ENCODE measurements at places on chromosomes 2 and 18. TPM values are rescaled to one million over a fixed set of nuclear protein-coding genes. Genes with fewer than 3 reads are reported as not detected.

The BOLL gene
- total RNA-seq = not detected

The CHST10 gene
- total RNA-seq = 12.4 TPM

- no peak for DNase-seq
These were observed 93.7 kb upstream of the MYCN start for GRCh38 chr2:15846626-15847025.

DNA sequence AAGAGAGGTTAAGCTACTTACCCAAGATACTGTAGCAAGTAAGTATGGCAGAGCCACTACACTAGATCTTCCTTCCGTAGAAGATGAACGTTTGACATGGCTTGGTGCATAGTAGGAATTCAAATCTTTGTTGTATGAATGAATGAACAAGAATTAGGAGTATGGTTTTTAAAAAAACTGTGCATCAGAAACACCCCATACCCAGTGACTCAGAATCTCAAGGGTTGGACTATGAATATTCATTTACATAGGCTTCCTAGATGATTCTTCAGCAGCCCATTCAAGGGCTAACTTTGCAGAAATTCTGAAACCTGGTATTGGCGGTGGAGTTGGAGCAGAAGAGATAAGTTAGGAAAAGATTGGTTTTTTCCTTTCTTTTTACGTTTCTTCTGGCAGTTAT lies 5.4 kb downstream of the ACTR3 start:
- no peak for DNase-seq

DNA sequence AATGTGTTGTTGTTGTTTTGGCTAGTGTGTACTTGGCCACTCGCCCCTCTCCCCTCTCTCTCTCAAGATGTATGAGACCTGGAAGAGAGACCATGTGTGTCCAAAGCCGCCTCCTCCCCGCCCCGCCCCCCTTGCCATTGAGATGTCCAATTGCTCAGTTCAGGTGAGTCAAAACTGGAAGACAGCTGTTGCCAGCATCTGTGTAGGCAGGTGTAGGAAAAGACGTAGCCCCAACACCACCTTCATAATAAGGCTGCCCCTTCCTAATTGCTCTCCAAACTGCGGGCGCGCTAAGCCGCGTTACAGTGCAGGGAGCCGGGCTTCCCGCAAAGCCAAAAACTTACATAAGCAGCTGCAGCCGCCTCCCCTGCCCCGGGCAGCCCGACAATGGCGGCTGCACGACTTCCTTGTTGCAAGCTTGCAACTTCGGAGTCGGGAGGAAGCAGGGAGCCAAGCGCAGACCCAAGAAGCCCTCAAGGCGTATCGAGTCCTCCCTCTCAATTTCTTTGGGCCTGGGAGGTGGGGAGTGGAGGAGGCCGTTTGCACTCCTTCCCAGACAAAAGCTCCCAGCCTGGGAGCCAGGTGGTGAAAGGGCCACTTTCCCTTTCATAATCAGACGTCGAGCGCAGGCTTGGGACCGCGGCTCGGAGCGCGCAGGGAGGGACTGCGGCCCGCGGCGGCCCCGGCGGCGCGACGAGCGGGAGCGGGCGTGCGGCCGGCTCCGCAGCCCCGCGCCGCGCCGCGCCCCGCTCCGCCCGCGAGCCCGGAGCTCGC lies 882 bp downstream of the ZBTB14 start:
- DNase-seq = peak; percentile 57

- no peak for DNase-seq
These were observed 786.6 kb upstream of the RAB6C start for GRCh38 chr2:129192841-129193253.

GRCh38 chr2:54063967-54064535 lies 51.4 kb upstream of the ACYP2 start:
- no peak for DNase-seq

DNA sequence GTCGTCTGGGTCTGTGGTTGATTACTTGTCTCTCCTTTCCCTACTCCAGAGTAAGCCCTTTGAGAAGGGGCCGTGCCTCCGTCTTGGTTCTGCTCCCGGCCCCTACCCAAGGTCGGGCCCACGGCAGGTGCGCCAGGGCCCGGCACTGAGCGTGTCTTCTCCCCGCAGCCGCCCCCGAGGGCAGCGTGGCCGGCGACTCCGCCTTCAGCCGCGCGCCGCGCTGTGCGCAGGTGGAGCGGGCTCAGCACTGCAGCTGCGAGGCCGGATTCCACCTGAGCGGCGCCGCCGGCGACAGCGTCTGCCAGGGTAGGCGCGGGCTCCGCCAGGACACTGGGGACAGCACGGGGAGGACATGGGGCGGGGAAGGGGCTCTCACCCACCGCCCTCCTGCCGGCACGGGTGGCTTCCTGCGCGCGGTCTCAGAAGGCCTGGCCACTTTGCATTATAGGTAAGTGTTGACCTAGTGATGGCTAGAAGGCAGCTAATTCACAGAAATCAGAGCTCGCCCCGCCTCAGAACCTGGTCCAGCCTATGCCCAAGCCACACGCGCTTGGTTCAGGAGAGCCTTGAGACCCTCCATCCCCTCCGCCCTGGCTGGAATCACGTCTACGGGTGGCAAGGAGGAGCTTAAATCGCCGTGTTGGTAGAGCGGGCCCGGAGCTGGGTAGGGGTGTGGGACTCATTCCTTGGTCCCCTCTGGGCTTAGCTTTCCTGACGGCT lies 43.5 kb downstream of the FBLN7 start:
- no peak for DNase-seq

The BMP10 gene
- not detected for total RNA-seq

- DNase-seq = peak; percentile 75
These were observed 977.3 kb upstream of the CDH2 start for GRCh38 chr18:29154196-29154757.

DNA sequence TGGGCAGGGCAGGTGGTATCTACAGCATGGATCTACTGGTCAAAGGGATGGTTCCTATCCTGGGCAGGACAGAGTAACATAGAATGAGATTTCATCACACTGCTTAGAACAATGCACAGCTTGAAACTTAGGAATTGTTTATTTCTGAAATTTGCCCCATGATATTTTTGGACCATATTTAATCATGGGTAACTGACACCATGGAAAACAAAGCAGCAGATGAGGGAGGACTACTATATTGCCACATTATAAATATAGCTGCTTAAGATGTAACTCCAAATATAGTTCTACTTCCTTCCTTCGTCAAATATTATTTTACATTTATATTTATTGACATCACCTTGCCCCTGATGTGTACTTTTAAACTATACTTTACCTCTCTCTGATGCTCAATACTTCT lies 254.7 kb downstream of the PTPRM start:
- no peak for DNase-seq

The RAMP1 gene
- total RNA-seq = 13.5 TPM

The SLC4A3 gene
- total RNA-seq = 2.9 TPM

The CCDC74A gene
- 20.6 TPM for total RNA-seq

DNA sequence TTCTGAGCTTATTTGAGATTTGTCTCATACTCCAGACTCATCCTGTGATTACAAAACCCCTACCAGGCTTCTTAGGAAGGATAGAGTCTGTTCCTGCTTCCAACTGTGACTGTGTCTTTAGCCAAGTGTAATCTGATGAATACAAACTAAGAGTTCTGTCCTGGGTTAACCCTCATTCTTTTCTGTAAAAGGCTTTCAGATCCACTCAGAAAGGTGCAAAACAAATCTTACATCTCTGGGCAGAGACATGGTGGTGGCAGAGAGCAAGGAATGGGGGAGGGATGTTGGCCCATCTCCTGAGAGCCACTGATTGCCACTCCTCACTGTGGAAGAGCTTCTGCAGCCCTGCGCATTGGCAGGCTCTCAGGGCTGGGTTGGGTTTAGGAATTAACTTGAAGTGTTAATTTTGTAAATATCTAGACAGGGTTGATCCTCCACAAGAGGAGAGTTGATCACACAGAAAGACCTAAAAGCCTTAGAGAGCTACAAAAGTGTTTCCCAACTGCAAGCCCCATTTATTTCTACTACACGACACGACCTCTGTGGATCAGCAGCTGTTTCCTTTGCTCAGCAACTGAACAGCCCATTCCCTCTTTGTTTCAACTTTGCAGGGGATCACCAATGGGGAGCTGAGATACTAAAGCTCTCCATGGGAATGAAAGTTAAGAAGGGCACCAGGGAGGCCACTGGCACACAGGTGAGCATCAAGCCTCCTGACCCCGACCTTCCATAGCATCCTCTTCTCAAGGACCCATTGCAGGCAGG lies 23.7 kb upstream of the SPTBN1 start:
- no peak for DNase-seq

The ZNF521 gene
- total RNA-seq = 10.6 TPM

DNA sequence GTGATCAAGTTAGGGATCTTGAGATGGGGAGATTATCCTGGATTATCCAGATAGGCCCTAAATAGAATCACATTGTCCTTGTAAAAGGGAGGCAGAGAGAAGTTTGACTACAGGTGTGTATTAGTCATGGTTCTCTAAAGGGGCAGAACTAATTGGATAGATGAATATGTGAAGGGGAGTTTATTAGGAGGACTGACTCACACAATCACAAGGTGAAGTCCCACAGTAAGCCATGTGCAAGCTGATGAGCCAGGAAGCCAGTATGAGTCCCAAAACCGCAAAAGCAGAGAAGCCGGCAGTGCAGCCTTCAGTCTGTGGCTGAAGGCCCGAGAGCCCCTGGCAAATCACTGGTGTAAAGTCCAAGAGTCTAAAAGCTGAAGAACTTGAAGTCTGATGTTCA lies 275.8 kb downstream of the KCNS3 start:
- DNase-seq = peak; percentile 73

- DNase-seq = no peak
These were observed 26.6 kb downstream of the INSIG2 start for GRCh38 chr2:118114863-118115262.

GRCh38 chr2:51220606-51221005 lies 188.7 kb upstream of the NRXN1 start:
- DNase-seq = no peak

DNA sequence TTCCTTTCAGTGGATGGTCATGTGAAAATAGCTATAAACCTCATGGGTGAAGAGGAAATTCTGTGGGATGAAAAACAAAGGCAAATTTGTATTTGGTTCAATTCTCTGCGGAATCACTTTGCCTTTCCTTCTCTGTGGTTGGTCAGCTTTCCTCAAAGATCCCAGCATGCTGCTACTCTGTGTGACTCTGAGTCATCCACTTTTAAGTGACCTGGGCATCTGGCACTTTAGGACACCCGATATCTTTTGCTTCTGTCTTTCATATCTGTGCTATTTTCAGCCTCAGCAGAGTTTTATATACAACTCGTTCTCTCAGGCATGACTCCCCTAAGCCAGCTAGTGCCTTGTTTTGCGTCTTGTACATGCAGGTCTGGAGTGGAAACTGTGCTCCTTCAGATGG lies 217.0 kb upstream of the PIEZO2 start:
- DNase-seq = peak; percentile 99

The MYL12A gene
- 690 TPM for total RNA-seq

The CROCC2 gene
- not detected for total RNA-seq

The DNAJC5G gene
- total RNA-seq = not detected

The LYG2 gene
- total RNA-seq = not detected

The STK11IP gene
- total RNA-seq = 11.6 TPM

The MYO1B gene
- total RNA-seq = 108 TPM

The CYBRD1 gene
- 120 TPM for total RNA-seq

DNA sequence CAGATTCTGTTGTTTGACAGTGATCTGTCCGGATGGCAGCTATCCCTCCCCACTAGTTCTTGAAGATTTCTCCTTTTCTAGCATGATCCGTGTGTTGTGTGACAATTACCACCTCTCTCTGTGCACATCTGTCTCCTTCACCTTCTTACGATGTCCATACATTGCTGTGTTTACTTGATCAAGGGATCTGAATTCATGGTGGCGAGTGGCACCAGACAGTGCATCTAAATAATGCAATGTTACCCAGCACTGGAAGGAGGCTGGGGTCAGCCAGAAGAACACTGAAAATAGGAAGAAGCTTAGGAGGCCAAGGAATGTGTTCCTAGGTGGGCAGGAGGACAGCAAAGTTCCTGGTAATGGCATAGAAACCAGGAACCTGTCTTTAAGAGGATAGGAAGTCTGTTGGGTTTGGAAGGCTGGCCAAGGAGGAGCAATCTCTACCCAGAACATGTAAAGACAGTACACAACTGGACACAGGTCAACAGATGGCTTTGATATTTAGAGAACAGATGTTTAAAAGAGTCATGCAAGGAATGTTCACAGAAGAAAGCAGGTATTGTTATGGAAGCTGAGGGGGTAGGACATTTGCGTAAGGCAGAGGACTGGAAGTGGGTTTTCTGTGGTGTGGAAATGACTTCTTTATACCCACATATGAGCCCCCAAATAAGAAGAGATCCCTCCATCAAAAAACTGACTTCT lies 126.4 kb downstream of the HRH4 start:
- DNase-seq = no peak

The DYNAP gene
- not detected for total RNA-seq

- DNase-seq = peak; percentile 57
These were observed 119.7 kb downstream of the PMAIP1 start for GRCh38 chr18:60019463-60019840.

DNA sequence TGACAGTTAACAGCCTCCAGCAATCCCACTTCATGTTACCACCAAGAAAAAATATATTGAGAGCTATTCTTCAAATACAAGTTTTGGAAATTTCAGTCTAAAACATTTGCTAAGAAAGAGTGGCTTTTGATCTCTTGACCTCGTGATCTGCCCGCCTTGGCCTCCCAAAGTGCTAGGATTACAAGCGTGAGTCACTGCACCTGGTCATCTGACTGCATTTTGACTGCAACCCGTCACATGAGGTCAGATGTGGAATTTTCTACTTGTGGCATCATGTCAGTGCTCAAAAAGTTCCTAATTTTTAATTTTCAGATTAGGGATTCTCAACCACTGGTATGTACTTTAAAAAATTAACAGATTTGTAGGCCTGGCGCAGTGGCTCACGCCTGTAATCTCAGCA lies 9.1 kb upstream of the CLK1 start:
- peak; percentile 69 for DNase-seq

The LCT gene
- not detected for total RNA-seq

- no peak for DNase-seq
These were observed 36.3 kb downstream of the TPRKB start for GRCh38 chr2:73700661-73701447.

- no peak for DNase-seq
These were observed 65.0 kb downstream of the LINC00305 start for GRCh38 chr18:64083916-64084315.

The PLGLB2 gene
- 1.2 TPM for total RNA-seq

- DNase-seq = peak; percentile 94
These were observed 4.0 kb upstream of the MREG start for GRCh38 chr2:216017365-216017764.

The LRPPRC gene
- 71.7 TPM for total RNA-seq

The TDRD15 gene
- not detected for total RNA-seq

GRCh38 chr2:110883406-110883805 lies 151.0 kb downstream of the ACOXL start:
- DNase-seq = no peak

The ACVR2A gene
- total RNA-seq = 4.9 TPM

DNA sequence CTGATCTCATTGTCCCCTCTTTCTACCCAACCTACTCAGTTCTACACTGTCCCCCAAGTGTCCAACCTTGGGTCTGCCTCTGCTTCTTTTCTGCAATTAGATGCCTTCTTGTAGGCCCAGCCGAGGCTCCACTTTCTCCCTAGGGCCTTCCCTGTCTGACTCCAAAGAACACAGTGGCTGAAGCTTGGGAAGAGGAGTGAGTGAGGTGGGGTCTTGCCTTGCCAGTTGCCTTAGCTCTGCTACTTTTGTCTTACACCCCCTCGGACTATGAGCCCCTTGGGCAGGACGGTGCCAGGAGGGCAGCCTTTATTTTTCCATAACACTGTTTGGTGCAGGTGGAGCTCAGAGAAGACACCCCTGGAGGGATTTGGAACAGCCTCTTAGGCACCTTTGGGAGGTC lies 345.1 kb downstream of the CYP26B1 start:
- no peak for DNase-seq

- DNase-seq = no peak
These were observed 95.4 kb downstream of the NFATC1 start for GRCh38 chr18:79491081-79491551.
